ENCODE measurements at places on chromosomes 1 and 21.

DNA sequence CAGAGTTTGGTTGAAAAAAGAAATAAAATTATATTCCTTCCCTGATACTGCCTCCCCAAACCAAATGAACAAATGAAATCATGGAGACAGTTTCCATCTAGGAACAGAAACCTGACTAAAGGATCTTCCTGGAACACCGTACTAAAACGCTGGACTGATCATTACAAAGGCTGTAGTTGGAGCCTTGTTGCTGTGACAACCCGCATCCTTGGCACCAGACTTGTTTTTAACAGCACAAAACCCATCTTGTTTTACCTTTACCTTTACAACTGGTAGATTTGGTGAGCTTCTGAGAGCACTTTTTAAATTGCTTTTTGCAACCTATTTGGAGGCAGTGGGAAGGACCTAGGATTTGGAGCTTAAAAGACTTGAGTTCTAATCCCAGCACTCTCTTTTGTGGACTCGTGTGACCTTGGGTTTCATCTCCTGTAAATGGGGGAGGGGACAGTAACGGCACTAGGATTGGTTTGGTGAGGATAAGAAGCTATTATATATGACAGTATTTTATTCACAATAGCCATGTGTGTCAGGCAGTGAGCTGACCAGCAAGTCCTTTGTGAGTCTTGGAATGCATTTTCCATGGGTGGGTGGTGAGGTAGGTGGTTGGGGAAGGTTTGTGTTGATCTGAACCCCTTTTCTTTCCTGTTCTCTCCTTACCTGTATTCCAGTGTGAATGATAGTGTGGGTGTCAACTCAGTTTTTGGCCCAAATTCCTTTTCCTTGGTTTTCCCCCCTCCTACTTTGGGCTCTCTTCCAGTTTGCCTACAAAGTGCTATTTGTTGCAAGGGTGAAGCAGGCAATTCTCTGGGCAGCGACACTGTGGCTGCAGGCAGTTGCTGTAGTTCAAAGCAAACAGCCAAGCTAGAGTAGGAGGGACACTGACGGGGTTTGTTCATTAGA, 12.6 kb downstream of the LRRC8D start:
- no peak for DNase-seq

- DNase-seq = no peak
Observed at GRCh38 chr1:22139817-22140216, 3.1 kb downstream of the WNT4 start.

GRCh38 chr1:215497528-215497927, 69.6 kb upstream of the KCTD3 start:
- DNase-seq = no peak

- no peak for DNase-seq
Observed at GRCh38 chr1:56375326-56375804, 204.0 kb downstream of the PLPP3 start.

DNA sequence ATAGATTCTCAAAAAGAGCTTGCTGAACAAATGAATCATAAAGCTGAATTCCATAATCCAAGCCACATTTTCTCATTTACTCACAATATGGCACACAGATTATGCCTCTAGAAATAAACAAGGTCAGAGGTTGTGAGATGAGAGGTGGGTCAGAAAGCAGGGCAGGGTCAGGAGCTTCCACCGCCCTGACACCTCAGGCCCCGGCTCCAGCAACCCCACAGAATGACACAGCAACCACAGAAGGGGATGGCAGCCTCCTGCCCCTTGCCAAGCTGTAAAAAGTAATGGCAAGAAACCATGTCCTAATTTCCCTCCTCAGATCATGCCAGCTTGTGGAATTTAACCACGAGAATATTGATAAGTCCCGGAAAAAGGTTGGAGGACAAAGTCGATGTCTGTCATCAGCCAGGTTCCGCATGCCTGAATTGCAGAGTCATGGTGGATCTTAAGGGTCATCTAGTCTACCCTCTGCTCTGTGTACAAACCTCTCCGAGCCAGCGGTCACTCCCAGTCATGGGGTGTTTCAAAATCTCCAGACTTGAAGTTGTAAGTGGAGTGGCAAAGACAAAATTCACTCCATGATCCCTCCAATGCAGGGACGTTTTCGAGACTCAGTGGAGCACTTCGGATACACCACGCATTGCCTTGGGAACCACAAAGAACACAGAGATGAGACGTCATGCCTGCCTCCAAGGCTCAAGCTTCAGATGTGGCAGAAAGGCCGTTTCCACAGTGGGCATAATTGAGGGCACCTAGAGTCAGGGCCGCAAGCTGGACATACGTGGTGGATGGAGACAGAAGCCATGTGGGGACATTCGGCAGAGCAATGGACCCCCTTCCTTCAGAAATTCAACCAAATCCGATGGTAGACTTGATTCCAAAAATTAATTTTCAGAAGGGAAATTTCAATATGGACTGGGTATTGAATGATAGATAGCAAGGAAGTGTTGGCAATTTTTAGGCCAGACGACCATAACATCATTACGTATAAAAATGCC, 254.0 kb downstream of the TOMM20 start:
- no peak for DNase-seq

GRCh38 chr1:206514813-206515387, 7.6 kb downstream of the RASSF5 start:
- DNase-seq = no peak

DNA sequence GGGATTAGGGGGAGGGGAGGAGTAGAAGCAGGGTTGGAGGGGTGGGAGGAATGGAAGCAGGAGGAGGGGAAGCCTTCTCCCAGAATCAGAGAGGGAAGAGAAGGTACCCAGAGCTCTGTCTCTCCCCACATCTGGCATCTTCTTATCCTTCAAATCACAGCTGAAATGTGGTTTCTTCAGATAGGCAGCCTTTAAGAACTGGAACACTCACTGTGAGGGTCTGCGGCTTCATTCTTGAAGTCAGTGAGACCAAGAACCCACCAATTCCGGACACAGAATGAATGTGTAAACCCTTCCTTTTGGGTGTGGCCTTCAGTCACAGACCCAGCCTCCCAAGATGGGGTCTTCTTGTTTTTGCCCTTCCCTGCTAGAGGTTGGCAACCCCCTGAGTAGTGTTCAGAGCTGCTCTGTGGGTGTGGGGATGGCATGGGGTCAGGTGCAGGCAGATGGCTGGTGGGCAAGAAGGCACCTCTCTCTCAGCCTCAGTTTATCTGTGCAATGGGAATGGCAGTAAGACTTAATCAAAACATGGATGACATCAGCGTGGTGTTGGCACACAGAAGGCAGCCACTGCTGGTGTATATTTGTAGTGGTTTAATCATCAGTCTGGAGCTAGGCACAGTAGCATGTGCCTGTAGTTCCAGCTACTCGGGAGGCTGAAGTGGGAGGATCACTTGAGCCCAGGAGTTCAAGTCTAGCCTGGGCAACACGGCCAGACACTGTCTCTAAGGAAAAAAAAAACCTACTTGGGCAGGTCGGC, 7.2 kb downstream of the FAAH start:
- DNase-seq = no peak

DNA sequence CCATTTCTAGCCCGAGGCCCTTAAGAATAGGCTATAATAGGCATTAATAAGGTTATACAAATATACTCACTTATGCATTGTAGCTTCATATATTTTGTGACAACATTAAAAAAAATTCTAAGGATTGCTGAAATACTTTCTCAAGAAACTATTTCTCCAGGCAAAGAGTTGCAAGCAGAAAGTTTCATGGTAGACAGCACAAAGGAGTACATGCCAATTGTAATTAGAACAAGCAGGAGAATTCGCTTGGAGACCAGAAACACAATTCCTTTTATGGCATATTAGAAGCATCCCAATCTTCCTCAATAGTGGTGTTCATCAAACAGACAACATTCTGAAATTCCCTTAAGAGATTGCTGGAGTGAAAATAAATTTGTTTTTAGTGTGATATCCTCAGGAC, 122.8 kb downstream of the CRB1 start:
- DNase-seq = no peak

DNA sequence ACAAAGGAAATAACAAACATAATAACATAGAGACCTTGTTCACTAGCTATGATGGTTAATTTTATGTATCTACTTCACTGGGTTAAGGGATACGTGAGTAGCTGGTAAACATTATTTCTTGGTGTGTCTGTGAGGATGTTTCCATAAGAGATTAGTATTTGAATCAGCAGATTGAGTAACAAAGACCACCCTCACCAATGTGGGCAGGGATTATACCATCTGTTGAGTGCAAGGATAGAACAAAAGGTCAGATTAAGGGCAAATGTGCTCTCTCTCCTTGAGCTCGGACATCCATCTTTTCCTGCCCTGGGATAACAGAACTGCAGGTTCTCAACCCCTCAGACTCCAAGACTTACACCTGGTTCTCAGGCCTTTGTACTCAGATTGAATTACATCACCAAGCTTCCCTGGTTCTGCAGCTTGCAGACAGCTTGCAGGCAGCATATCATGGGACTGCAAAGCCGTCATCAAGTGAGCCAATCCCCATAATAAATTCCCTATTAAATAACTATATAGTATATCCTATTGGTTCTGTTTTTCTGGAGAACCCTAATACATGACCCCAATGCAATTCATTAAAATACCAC, 9.2 kb downstream of the SPATA6 start:
- no peak for DNase-seq

DNA sequence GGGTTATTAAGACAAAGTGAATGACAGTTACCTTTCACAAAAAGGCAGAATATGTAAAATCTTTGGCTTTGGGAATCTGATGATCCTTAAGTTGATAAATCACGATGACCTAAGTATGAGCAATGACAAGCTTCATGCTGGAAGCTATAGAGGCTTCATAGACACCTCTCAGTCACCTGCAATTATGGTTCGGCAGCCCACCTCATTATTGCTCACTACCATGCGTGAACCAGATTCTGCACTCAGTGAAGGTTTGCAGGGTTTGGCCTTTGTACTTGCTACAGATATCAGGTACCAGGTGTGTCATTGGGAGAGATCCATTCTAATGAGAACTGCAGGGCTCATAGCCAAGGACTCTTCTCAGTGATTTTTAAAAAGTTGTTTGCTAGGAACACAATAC, 163.5 kb downstream of the KCTD3 start:
- DNase-seq = no peak

- no peak for DNase-seq
Observed at GRCh38 chr1:170240409-170240808, 94.7 kb downstream of the NTMT2 start.

- DNase-seq = no peak
Observed at GRCh38 chr1:225250432-225250831, 177.4 kb downstream of the LBR start.

GRCh38 chr21:31182231-31183140, 144.2 kb upstream of the KRTAP19-8 start:
- peak; percentile 31 for DNase-seq

DNA sequence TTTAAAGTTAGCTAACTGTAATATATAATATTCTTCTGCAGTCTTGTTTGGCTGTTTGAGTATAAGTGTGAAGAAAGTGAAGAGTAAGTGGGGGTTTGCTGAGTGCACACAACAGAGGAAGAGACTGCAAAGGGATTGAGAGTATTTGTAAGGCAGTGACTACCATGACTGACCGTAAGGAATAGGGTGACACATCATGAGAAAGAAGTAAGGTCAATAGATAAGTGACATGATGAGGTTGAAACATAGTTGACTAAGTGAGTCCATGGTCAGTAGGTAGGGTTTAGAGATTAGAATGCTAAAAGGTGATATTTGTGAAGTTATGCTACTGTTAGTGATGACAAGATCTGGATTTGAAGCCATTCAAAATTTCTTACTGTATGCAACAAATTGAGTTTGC, 27.7 kb downstream of the WARS2 start:
- DNase-seq = no peak

DNA sequence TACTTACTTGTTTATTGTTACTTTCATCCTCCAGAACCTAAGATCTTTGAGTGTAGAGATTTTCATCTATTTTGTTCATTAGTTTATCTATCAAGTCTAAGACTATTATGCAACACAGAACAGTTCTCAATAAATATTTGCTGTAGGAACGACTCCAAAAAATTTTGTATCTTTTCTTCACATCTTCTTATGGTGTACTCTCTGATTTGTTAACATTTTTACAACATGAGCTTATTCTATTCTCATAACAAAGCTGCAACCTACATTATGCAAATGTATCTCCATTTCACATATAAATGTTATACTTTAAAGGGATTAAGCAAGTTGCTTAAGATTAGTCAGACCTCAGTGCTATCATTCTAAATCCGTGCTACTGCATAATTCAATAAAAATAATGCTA, 514.2 kb upstream of the ZP4 start:
- DNase-seq = no peak

GRCh38 chr1:218916720-218917119, 257.0 kb upstream of the LYPLAL1 start:
- DNase-seq = no peak

GRCh38 chr21:42513985-42514882, 582 bp downstream of the SLC37A1 start:
- peak; percentile 64 for DNase-seq

DNA sequence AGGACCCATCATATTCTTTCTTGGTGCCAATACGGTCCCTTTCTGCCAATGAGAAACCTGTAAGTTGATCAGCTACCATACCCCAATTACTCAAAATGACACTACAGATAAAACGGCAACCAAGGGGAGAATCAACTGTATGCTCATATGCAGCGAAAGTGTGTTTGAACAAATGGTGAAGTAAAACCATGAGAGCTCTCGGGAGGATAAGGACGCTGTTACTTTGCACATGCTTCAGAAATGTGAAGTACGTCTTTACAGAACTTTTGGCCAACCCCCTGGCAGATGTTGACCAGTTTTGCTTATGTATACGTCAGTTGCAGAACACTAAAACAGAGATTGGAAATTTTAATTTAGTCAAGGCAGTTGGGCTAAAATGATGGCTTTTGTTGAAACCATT, 79.6 kb downstream of the PROX1 start:
- no peak for DNase-seq

DNA sequence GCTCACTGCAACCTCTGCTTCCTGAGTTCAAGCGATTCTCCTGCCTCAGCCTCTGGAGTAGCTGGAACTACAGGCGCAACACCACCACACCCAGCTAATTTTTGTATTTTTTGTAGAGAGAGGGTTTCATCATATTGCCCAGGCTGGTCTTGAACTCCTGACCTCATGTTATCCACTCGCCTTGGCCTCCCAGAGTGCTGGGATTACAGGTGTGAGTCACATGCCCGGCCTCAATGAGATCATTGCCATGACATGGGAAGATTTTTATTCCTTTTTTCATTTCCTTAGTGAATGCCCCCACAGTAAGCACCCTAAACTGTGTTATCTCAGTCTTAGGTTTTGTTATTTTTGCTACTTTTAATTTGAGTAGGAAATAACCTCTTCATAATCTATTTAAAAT, 977.9 kb downstream of the BRINP3 start:
- DNase-seq = no peak

DNA sequence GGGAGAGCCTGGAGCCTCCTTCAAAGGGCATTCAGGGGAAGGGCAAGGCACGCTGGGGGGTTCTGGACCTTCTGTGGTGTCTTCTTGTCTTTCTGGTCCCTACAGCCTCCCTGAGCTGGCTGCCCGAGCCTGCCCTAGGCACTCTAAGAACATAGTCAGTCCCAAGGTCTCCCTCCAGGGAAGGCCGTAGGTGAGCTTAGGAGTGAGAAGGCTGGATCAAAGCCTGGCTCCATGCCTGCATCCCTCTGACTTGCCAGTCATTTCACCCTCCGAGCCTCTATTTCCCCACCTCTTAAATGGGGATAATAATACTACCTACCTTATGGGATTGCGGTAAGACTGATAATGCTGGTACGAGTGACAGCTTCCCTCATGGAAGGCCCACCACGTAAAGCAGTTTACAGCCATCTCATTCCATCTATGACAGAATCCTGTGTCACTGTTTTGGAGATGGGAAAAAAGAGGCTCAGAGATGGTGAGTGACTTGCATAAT, 20.8 kb downstream of the PTPRF start:
- DNase-seq = no peak

- DNase-seq = no peak
Observed at GRCh38 chr1:16605213-16605525, 8.2 kb downstream of the NBPF1 start.

GRCh38 chr21:29430576-29430975, 131.9 kb downstream of the BACH1 start:
- no peak for DNase-seq

All from stimulated activated CD4-positive, alpha-beta T cell treated with anti-CD3 and anti-CD28 coated beads, Interleukin-15, amount 100 ng/mL, for 1 hour (primary cell).